Renal cortical epithelial cell (primary cell): ENCODE measurements at places on chromosomes 16 and 17. TPM values are rescaled to one million over a fixed set of nuclear protein-coding genes. Genes with fewer than 3 reads are reported as not detected.

ETV4 gene
- total RNA-seq = 1.9 and 5.7 TPM in 2 replicates

GIT1 gene
- total RNA-seq = 11.5 and 34.7 TPM in 2 replicates

NPIPB12 gene
- 7.8 and 31.8 TPM in 2 replicates for total RNA-seq

LPO gene
- not detected in 2 replicates for total RNA-seq

DDX5 gene
- total RNA-seq = 235 and 745 TPM in 2 replicates

ZG16B gene
- total RNA-seq = 0.25 and 1.2 TPM in 2 replicates

SRL gene
- total RNA-seq = 0.20 TPM in 1 of 2 replicates, not detected in the other

SLC38A7 gene
- 17.7 and 35.7 TPM in 2 replicates for total RNA-seq

AKAP1 gene
- 13.9 and 28.1 TPM in 2 replicates for total RNA-seq

KCTD19 gene
- total RNA-seq = 0.25 TPM in 1 of 2 replicates, not detected in the other

SNRNP25 gene
- total RNA-seq = 19.1 and 21.7 TPM in 2 replicates

C17orf67 gene
- total RNA-seq = 0.30 and 0.35 TPM in 2 replicates

EIF3C gene
- total RNA-seq = 75.2 and 177 TPM in 2 replicates
